ENCODE measurements at places on chromosomes 7 and 10.

- DNase-seq, result no peak
Measured at GRCh38 chr10:7338469-7338868, 72.4 kb downstream of the SFMBT2 start.

DNA sequence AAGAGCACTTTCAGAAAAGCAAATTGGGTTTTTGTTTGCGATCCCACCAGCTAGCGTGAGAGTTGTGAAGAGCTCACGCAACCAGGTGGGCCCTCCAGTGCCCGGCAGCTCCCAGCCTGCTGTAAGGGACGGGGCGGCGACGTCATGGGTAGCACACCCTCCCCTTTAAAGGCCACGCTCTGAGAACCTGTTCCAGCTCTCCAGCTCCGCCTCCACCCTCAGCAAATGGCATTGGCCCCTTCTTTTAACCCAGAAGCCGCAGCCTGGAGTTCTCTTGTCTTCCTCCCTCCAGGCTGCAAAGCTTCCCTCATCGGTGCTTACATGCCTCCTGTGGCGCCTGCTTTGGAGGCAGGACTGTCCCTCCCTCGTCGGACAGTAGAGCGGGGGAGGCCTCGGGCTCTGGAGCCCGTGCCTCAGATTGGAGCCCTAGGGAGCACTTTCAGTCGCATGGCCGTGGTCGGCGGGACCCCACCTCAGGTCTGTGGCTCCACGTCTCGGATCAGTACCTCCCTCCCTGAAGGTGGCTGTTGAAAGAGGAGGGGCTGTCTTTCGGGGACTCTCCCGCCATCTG lies 32.9 kb downstream of the WIPI2 start:
- DNase-seq, result no peak

GRCh38 chr7:105985672-105986215 lies 22.7 kb downstream of the CDHR3 start:
- no peak for DNase-seq

DNA sequence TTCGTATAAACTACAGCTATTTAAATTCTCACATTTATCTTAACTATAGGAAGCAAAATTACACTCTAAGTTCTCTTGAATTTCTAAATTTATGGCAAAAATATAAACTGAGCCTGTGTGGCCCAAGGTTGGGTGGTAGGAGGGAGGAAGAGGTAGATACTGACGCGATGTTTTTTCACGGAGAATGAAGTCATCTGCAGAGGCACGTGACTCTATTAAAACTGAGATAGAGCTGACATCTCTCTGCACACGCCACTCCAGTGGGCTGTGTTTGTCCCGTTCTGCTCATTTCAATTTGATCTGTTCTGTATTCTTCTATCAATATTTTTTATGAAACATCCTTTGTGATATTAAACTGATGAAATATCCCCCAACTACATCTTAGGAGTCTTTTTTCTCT lies 286.8 kb downstream of the DNAJB6 start:
- DNase-seq, result no peak

DNA sequence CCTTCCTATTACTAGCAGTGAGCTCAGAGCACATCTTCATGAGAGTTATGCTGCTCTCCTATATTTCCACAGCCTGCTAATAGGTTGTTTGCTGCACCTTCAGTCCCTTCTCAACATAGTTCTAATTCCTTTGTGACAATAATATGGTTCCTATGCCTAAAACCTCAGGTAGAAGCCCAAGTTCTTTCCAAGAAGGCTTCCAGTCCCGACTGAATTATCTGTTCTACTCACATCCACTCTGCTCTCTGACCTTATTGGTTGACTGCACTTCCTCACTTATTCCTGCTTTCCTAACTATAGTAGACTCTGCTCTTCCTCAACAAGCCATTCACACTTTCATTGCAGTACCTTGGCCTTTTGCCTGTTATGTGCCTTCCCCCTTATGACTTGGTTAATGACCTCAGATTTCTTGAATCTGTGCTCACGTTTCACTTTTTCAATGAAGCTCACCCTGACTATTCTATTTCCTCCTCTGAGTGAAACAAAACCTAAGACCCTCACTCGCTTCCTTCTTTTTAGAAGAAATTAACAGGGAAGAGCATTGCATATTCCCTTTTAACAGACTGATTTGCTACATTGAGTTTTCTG lies 132.7 kb downstream of the MDFIC start:
- no peak for DNase-seq

DNA sequence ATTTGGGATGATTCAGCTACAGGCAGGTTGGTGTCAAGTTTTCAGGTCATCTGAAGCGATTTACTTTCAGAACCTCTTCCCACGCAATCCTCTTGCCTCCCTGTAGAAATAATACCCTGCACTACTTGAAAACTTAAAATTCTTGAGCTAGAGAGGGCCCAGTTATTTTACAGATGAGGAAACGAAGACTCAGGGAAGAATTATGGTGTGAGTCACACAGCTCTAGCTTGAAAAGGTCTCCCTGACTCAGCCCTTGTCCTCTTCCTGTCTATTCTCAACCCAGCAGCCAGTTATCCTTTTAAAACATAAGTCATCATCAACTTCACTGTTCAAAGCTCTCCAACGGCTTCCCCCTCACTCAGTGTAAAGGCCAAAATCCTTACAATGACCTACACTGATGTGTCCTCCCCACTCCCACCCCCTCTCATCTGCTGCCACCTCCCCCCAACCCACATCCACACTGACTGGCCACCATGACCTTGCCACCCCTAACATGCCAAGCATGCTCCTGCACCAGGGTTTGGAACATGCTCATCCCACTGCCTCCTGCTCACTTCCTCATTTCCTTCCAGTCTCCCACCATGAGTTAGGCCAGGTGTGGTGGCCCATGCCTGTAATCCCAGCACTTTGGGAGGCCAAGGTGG lies 3.4 kb downstream of the DNMBP start:
- no peak for DNase-seq

Measured in SHP77 treated with DMSO at 0.1 percent for 48 hours (cell line).